ENCODE measurements at places on chromosomes 12 and 14.

GRCh38 chr12:91111366-91112325 is at the start of gene LUM:
Gene LUM (minus strand): TSS chr12:91111494. CDS start chr12:91108979, 2,515 bp downstream.
- DNase-seq = no peak

GRCh38 chr12:114168061-114168460 is 201.9 kb upstream of the RBM19 start:
- no peak for DNase-seq

DNA sequence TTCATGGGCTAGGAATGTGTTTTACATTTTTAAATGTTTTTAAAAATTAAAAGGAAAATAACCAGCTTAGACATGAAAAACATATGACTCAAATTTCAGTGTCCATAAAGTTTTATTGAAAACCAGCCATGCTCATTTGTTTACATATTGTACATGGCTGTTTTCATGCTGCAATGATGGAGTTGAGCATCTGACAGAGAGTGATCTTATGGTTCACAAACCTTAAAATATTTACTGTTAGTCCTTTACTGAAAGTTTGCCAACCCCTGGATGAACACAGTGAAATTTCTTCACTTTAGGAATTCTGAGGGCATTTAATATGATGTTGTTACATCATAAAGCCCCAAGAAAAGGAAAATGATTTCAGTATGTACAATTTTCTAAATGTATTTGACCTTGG is 16.1 kb downstream of the RASSF9 start:
- DNase-seq = no peak

DNA sequence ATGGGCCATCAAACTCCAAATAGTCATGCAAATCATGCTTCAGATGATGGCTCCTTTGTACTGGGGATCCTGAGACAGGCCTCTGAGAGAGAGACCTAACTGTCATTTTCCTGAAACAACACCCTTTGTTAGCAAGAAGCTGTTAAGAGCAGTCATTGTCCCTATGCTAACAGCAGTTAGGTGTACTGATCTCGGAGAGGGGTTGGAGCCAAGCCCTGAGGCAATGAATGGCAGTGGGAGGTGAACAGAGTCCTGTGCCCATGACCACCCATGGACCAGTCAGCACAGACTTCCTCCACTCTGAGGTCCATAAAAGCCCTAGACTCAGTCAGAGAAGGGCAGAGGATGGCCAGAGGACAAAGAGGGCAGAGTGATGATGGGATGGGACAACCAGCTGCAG is 747.6 kb upstream of the LRFN5 start:
- no peak for DNase-seq

DNA sequence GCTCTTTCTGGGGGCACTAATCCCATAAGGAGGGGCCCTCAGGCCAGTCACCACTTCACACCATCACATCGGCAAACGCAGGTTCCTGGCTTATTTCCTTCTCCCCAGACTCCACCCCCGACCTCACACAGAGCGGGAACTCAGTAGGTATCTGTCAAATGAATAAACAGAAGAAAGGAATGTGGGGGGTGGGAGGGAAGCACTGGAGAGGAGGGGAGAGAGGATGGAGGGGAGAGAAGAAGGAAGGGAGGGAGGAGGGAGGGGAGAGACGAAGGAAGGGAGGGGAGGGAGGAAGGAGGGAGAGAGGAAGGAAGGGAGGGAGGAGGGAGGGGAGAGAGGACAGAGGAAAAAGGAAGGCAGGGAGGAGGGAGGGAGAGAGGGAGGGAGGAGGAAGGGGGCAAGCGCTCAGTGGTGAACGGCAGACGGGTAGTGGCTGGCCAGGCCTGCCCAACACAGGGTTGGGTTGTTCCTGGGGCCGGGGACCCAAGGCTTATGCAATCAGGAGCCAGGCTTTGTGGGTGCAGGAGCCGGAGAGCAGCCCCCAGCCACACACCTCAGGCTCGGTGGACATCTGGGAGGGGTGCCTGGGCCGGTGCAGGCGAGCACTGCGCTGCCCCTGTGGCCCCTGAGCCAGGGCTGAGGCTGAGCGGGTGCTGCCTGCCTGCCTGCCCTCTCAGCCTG is 52.6 kb upstream of the FBRSL1 start:
- no peak for DNase-seq

GRCh38 chr12:120495731-120496412 is at the start of gene DYNLL1:
Gene DYNLL1 (plus strand): TSS chr12:120496113. CDS start chr12:120496422, 309 bp downstream.
- DNase-seq = peak; percentile 98

GRCh38 chr12:112907415-112908157 is 824 bp downstream of the OAS1 start:
- DNase-seq = no peak

GRCh38 chr14:77003960-77004710 is 24.4 kb downstream of the IRF2BPL start:
- DNase-seq = no peak

Data from stimulated activated CD8-positive, alpha-beta memory T cell treated with anti-CD3 and anti-CD28 coated beads, Interleukin-7, amount 100 ng/mL, for 1 hour (primary cell).